ENCODE measurements at places on chromosomes 7 and 10.

DNA sequence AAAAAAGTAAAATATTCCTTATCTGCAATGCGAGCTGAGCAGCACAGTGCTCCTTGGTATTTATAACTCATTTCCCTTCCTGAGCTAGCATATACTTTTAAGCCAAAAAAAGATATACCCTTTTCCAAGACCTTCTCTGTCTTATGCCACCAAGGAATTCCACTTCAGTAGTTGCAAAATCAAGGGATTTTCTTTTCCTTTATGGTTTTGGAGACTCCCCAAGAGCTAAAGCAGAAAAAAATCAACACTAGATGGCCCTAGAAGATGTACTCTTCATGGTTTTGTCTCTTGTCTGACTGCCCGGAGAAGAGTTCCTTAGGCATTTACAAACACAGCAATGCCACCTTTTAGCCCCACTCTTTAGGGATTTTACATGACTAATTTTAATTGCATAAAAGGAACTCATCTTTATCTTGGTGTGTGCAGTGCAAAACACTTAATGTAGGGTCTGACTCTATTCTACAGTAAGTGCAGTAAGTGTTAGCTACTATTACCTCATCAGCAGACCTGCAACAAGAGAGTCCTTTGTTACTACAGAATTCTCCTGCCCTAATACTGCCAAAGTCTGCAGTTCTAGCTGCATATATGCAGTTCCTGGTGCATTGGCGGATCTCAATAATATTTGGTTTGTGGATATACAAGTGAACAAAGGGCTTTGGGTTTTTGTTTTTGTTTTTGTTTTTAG, 443.3 kb downstream of the GFRA1 start:
- DNase-seq: no peak
- H3K36me3 ChIP-seq: no peaks in the 10 kb centered on the region
- no peaks in the 10 kb centered on the region for H3K27me3 ChIP-seq
- no peak overlapping the region for H3K27ac ChIP-seq
- H3K4me1 ChIP-seq: no peaks in the 10 kb centered on the region
- H3K4me3 ChIP-seq: no peak overlapping the region

- H3K27me3 ChIP-seq: peaks cover 6% of the 10 kb centered on the region
- DNase-seq: no peak
- H3K36me3 ChIP-seq: no peaks in the 10 kb centered on the region
- H3K4me3 ChIP-seq: no peak overlapping the region
- H3K4me1 ChIP-seq: no peaks in the 10 kb centered on the region
- no peak overlapping the region for H3K27ac ChIP-seq
Measured at GRCh38 chr7:95905167-95905566, 132.8 kb downstream of the DYNC1I1 start.

DNA sequence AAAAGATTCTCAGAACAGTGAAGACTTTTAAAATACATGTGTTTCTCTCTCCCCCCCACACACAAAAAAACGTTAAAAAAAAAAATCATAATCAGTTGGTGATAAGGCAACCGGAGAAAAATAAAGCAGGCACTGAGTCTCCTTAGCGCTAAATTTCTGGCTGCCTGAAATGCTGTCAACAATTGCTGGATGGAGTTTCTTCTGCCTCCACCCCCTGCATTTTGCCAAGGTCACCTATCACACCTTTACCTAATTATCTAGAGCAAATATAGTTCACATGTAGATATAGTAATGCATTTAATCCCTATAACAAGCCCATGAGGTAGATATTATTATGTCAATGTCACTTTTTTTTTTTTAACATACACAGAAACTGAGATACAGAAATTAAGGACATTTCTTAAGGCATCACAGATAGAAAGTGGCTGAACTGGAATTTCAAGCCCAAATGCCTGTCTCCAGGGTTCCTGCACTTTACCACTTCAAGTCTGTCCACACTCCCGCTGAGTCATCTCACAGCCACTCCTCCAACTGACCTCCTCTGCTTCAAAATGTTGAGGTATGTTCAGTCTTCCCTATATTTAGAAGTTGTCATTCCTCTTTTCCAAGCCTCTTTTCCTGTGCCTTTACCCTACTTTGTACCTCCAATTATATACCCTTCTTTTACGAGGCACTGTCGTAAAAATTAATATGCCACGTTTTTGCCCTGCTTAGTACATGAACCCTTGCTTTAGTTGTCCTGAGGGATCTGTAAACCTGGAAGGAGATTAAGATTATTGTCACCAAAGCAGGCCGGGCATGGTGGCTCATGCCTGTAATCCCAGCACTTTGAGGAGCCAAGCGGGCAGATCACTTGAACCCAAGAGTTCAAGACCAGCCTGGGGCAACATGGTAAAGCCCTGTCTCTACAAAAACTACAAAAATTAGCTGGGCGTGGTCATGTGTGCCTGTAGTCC, 72.8 kb upstream of the MPP7 start:
- no peak for DNase-seq
- peaks cover 11% of the 10 kb centered on the region for H3K27me3 ChIP-seq
- no peak overlapping the region for H3K27ac ChIP-seq
- H3K4me3 ChIP-seq: no peak overlapping the region
- H3K36me3 ChIP-seq: no peaks in the 10 kb centered on the region
- peaks cover 5% of the 10 kb centered on the region for H3K4me1 ChIP-seq

DNA sequence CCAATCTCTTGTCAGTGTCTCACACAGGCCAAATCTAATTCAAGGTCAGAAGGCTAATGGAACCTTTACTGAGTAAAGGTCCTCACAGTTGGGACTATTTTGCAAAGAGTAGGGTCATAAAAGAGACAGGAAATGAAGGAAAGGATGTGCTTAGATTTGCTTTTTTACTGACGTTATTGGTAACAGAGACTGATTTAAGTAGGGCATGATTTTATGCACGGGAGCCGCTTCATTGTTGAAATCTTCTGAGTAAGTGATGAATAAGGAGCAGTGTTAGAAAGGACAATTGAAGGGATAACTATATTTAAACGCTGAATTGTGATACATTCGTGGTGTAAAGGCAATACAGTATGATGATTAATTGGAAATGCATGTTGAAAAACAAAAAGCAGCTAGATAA, 261.5 kb downstream of the MALRD1 start:
- DNase-seq: no peak
- H3K27ac ChIP-seq: no peak overlapping the region
- H3K27me3 ChIP-seq: no peaks in the 10 kb centered on the region

- peaks cover 6% of the 10 kb centered on the region for H3K4me1 ChIP-seq
- DNase-seq: no peak
- H3K27me3 ChIP-seq: no peaks in the 10 kb centered on the region
- H3K4me3 ChIP-seq: no peak overlapping the region
- H3K27ac ChIP-seq: no peak overlapping the region
Measured at GRCh38 chr10:79092292-79092896, 23.6 kb downstream of the ZMIZ1 start.

DNA sequence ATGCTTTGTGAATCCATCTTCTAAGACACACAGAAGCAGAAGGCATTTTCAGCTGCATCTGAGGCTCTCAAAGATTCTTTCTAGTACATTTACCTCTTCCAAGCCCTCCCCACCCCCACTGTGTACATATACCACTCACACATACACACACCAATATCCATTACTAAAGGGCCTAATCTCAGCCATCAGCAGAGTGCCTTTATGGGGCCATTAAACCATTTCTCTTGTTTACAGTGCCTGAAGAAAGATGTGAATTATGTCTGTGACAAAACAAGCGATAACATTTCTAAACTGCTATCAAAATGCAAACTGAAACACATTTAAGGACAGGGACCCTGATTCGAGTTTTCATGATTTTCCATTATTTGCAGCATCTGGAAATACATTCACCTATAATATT, 40.0 kb downstream of the ETV1 start:
- no peak overlapping the region for H3K4me3 ChIP-seq
- DNase-seq: no peak
- no peaks in the 10 kb centered on the region for H3K4me1 ChIP-seq
- no peak overlapping the region for H3K27ac ChIP-seq

- H3K36me3 ChIP-seq: peaks cover 44% of the 10 kb centered on the region
- H3K4me1 ChIP-seq: peaks cover 5% of the 10 kb centered on the region
- peak; percentile 58 for DNase-seq
- no peak overlapping the region for H3K4me3 ChIP-seq
Measured at GRCh38 chr10:91251430-91252056, 31.1 kb downstream of the PCGF5 start.

- H3K36me3 ChIP-seq: no peaks in the 10 kb centered on the region
- no peak overlapping the region for H3K27ac ChIP-seq
- DNase-seq: no peak
- H3K27me3 ChIP-seq: no peaks in the 10 kb centered on the region
- no peak overlapping the region for H3K4me3 ChIP-seq
Measured at GRCh38 chr7:90843472-90843871, 247.4 kb downstream of the CDK14 start.

- H3K27ac ChIP-seq: no peak overlapping the region
- H3K4me3 ChIP-seq: no peak overlapping the region
- H3K27me3 ChIP-seq: no peaks in the 10 kb centered on the region
Measured at GRCh38 chr7:158929306-158929705, 72.9 kb downstream of the DYNC2I1 start.

DNA sequence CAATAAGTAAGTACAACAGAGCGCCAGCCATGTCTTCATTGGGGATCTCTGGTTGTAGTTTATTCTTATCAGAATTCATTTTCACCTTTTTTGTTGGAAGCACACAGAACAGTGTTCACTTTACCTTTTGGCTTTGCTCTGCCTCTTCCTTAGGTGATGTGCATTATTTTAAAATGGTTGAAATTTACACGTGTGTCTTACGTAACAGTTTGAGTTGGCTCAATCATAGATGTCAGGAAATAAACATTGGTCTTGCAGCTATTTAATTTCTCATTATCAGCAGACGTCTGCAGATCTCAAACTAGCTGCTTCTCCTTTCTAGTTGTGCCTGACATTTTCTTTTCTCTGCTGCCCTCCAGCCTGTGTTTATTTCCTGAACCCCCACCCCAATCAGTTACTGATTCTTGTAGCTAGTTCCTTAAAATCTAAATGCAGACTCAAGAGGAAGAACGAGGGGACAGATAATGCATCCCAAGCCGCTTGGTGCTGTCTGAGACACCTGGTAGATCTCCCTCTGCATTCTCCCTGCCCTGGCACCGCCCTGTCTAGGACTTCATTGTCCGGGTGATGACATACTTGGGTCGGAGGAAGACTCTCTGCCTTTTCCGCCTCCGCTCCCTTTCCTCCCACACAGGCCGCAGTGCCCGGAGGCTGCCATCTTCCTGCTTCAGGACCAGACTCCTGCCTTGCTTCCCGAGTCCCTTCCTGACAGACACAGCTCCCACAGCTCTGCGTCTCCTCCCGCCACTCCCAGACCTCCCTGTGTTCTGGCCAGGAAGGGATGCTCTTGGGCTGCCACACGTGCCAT, 108.2 kb downstream of the ANKRD61 start:
- no peak overlapping the region for H3K4me3 ChIP-seq
- DNase-seq: no peak
- no peaks in the 10 kb centered on the region for H3K27me3 ChIP-seq
- peaks cover 35% of the 10 kb centered on the region for H3K36me3 ChIP-seq
- no peak overlapping the region for H3K27ac ChIP-seq

GRCh38 chr7:135361788-135362187, 128.2 kb downstream of the STRA8 start:
- H3K36me3 ChIP-seq: peaks cover 17% of the 10 kb centered on the region
- no peaks in the 10 kb centered on the region for H3K4me1 ChIP-seq
- H3K27ac ChIP-seq: no peak overlapping the region
- H3K27me3 ChIP-seq: no peaks in the 10 kb centered on the region
- no peak overlapping the region for H3K4me3 ChIP-seq

- H3K4me1 ChIP-seq: peaks cover 4% of the 10 kb centered on the region
- peak; percentile 24 for DNase-seq
- no peak overlapping the region for H3K4me3 ChIP-seq
Measured at GRCh38 chr7:29105752-29106668, 40.3 kb downstream of the CPVL start.

GRCh38 chr10:118810796-118811505, 56.2 kb upstream of the CACUL1 start:
- H3K36me3 ChIP-seq: no peaks in the 10 kb centered on the region
- no peaks in the 10 kb centered on the region for H3K27me3 ChIP-seq
- no peak for DNase-seq
- H3K4me3 ChIP-seq: no peak overlapping the region

All from activated CD4-positive, alpha-beta memory T cell treated with anti-CD3 and anti-CD28 coated beads, Interleukin-2, amount 10 ng/mL, durations not matched to agents 7 days and 5 days (primary cell).